ENCODE measurements at places on chromosomes 12 and 14. TPM values are rescaled to one million over a fixed set of nuclear protein-coding genes. Genes with fewer than 3 reads are reported as not detected.

The ANKRD33 gene
- total RNA-seq = not detected

The PLA2G1B gene
- total RNA-seq = not detected

The ANKS1B gene
- total RNA-seq = 0.36 TPM

The SFSWAP gene
- total RNA-seq = 54.4 TPM

The WASHC3 gene
- total RNA-seq = 37.7 TPM

The ENDOU gene
- not detected for total RNA-seq

The RILPL2 gene
- total RNA-seq = 24.3 TPM

The KRT79 gene
- 0.44 TPM for total RNA-seq

The PLEKHD1 gene
- not detected for total RNA-seq

The ZDHHC22 gene
- total RNA-seq = not detected

The TDP1 gene
- 92.9 TPM for total RNA-seq

The KRT80 gene
- total RNA-seq = not detected

The TAS2R31 gene
- 1.2 TPM for total RNA-seq

The M6PR gene
- total RNA-seq = 238 TPM

The SMOC1 gene
- not detected for total RNA-seq

The TAS2R7 gene
- total RNA-seq = not detected

The TSHR gene
- total RNA-seq = not detected

The SERPINA1 gene
- total RNA-seq = 0.27 TPM

The PTCSC3 gene
- not detected for total RNA-seq

The BCL2L14 gene
- 0.53 TPM for total RNA-seq

The FAR2 gene
- total RNA-seq = 7.1 TPM

The CIROP gene
- not detected for total RNA-seq

The GSG1 gene
- total RNA-seq = not detected

The RAD9B gene
- total RNA-seq = 0.95 TPM

The AEBP2 gene
- total RNA-seq = 67.4 TPM

The LHX5 gene
- total RNA-seq = not detected

The CDCA3 gene
- total RNA-seq = 50.0 TPM

The CIPC gene
- total RNA-seq = 11.2 TPM

The DUSP6 gene
- total RNA-seq = 26.8 TPM

The CPNE8 gene
- 3.6 TPM for total RNA-seq

The OSBPL8 gene
- total RNA-seq = 86.7 TPM

The CLEC4A gene
- 0.84 TPM for total RNA-seq

The LLPH gene
- 42.3 TPM for total RNA-seq

The CLEC1A gene
- total RNA-seq = not detected

The PSMD9 gene
- 73.7 TPM for total RNA-seq

The KRT83 gene
- total RNA-seq = not detected

The ADCY4 gene
- 1.3 TPM for total RNA-seq

The FAM222A gene
- 2.5 TPM for total RNA-seq

The PRORP gene
- 38.7 TPM for total RNA-seq

The HOXC6 gene
- not detected for total RNA-seq

The DEGS2 gene
- 0.23 TPM for total RNA-seq

The XPOT gene
- total RNA-seq = 163 TPM

The RBM23 gene
- total RNA-seq = 69.7 TPM

The L3HYPDH gene
- 9.1 TPM for total RNA-seq
